ENCODE measurements at places on chromosomes 3 and 15.

DNA sequence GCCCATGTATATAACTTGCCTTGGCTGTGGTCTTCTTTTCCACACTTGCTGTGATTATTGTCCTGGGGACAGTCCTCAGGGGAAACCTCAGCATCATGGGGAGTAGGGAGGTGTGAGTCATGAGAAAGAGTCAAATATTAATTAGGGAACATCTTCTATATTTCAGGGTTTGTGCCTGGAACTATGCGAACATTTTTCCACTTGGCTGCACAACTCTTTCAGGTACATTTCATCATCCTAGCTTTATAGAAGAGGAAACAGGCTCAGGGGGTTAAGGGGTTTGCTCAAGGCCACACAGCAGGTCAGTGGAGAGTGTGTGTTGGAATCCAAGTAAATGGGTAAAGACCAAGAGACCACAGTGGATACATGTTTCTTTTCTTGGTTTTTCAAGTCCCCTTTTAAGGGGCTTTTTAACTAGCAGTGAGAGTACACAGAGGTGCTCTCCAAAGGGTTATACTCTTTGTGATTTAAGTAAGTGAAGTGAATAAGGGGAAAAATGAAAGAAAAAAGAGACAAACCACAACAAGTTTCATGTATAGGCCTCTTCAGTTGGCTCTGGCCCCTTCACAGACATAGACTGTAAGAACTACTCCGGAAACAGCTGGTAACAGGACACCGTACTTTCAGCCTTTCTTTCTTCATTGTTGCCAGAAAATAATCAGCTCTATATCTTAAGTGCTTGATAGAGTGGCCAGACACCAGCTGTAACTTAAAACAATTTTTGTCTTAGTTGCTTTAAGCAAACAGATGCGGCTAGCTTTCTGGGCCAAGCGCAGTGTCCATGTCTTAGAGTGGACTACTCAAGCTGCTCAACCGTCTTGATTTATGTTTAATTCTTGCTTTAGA is 64.6 kb downstream of the EEFSEC start:
- DNase-seq, result no peak

DNA sequence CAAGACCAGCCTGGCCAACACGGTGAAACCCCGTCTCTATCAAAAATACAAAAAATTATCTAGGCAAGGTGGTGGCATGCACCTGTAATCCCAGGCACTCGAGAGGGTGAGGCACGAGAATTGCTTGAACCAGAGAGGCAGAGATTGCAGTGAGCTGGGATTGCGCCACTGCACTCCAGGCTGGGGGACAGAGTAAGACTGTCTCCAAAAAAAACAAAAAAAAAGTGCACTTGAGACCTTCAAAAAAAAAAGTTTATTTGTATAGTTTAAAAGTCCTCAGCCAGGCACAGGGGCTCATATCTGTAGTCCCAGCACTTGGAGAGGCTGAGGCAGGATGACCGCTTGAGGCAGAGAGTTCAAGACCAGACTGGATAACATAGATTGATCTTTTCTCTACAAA is 2.1 kb downstream of the PBRM1 start:
- no peak for DNase-seq

- DNase-seq, result no peak
Observed at GRCh38 chr3:18282507-18282906, 142.6 kb downstream of the SATB1 start.

DNA sequence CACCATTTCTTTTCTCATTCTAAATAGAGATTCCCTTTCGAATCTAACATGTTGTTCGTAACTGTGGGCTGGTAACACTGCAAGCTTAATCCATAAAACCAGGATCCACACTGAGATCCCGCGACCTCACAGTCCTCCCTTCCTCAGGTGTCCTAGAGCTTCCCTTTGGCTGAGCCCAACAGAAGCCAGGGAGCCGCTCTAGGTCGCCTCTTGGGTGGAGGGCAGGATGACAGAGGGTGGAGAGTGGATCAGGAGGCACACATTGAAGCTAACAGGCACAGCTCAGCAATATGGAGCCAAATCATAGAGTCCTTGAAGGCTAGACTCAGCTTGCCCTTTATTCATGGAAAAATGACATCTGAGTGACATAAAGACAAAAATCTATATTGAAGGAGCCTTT is 44.7 kb upstream of the DLG1 start:
- DNase-seq, result no peak

DNA sequence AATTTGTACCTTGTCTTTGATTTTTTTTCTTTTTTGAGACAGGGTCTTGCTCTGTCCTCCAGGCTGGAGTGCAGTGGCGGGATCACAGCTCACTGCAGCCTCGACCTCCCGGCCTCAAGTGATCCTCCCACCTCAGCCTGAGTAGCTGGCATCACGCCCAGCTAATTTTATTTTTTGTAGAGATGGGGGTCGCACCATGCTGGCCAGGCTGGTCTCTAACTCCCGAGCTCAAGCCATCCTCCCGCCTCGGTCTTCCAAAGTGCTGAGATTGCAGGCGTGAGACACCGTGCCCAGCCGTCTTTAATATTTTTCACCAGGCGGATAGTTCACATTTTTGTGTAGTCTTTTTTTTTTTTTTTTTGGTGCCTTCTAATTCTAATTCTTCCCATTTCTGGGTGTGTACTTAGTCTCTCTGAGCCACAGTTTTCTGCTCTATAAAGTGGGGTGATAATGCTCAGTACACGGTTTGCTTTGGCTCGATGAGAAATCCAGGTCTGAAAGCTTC is 528 bp upstream of the TATDN2 start:
- DNase-seq, result no peak

GRCh38 chr15:75661100-75661755 is 13.5 kb downstream of the SNX33 start:
- no peak for DNase-seq

DNA sequence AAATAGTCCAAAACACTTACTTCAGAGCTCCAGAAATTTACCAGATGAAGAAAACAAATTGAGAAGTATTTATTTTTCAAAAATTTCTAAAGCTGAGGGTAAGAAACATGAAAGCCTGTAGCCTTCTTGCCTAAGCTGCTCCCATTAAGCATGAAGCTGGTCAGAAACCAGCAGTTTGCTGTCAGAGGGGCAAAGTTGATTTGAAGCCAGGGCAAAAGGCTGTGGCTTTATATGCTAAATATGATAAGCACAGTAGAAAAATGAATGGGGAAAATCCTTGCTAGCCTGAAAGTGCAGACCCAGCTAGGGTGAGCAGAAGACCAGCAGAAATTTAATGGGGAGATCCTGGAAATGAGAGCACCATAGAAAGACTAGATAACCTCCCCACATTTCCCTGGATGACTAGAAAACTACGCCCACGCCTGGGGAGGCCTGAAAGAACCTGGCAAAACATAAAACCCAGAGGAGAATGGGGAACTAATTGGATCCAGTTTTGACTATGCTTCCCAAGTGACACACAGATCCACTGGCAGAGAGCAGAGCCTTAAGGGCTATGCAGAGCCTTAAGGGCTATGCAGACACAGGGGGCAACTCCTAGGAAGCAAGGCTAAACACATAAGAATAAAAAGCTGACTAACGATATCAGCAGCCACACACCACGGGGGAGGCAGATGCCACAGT is 43.0 kb upstream of the HEG1 start:
- no peak for DNase-seq

DNA sequence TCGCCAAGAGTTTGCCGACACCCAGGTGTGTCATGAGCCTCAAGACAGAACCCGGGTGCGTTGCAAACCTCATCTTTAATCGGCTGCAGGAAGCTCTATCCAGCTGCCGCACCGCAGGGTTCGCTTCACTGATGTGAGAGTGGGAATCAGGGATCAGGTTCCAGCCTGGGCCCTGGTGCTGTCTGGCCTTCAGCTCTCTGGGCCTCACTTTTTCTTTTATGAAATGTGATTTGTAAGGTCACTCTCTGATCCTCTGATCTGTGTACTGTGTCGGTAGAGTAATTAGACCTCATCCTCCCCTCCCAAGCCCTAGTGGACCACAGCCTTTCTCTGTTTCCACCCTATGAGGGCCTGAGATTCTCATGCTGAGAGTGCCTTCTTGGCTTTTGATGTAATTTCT is 202.8 kb upstream of the UBE2E1 start:
- no peak for DNase-seq

- DNase-seq, result no peak
Observed at GRCh38 chr3:137295336-137295735, 337.6 kb downstream of the IL20RB start.

GRCh38 chr3:20146301-20146700 is 39.7 kb downstream of the SGO1 start:
- no peak for DNase-seq

DNA sequence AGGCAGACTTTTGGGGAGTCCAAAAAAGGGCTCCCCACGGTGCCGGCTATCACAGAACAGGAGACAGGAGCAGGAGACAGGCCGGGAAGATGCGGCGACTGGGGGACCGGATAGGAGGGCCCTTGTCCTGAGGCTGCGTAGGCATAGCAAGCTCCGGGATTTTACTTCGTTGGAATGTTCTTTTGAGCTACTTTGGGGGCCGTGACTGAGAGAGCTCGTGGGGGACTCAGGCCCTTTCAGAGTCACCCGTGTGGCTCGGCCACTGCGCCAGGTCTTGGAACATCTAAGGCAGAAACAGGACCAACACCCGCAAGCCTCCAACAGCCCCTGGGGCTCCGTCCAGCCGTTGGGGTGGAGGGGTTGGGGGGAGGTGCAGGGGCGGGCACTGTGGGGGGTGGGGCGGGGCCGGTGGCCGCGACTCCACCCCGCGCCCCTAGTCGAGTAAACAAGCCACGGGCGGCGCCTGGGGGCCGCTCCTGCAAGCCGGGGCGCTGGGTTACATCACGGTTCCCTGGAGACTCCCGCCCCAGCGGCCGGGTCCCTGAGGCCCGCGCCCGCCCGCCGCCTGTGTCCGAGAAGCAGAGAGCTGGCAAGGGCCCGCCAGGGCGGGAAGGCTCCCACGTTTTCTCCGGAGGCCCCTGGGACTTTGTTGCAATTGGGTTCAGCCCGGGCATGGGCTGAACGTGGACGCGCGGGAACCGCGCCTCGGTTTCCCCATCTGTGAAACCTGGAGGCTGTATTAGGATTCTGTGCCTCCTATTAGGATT is 23.3 kb upstream of the C15orf39 start:
- no peak for DNase-seq
